Activated T-helper 9 cell treated with anti-CD3 and anti-CD28 coated beads, Interleukin-2, amount 50 U/mL, for 16 hours (primary cell): ENCODE measurements at places on chromosomes 12 and 14.

- DNase-seq: no peak
These were observed 8.4 kb downstream of the PELI2 start for GRCh38 chr14:56126637-56126913.

DNA sequence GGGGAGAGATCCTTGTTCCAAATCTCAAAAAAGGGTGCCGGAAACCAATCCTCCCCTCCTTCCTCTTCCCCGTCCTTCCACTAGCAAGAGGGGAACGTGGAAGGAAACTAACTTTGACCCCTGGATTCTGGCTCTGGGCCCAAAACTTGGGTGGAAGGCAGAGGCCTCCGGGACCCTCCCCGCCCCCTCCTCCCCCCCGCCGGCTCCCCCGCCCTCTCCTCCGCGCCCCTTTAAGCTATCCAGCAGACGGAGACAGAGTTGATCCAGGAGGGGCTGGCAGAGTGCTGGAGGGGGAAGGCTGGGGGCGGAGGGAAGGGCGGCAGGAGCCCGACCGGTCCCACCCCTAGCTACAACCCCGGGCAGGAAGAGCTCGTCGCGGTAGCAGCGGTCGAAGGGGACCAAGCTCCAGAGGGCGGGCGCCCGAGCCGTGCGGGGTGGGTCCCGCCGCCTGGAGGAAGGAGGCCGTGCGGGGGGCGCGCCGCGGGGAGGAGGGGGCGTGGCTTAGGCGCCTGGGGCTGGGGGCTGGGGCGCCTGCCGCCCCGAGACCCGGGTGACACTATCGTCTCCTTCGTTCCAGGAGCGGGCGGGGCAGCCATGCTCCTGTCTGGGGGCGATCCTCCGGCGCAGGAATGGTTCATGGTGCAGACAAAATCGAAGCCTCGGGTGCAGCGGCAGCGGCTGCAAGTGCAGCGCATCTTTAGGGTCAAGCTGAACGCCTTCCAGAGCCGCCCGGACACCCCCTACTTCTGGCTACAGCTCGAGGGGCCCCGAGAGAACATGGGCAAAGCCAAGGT, at the start of gene NYNRIN:
NYNRIN (plus strand) TSS at position 351 of the 794 bp plus-strand sequence; CDS start at position 595, 244 bp downstream.
- DNase-seq: no peak

GRCh38 chr12:89951694-89952060, 243.0 kb upstream of the ATP2B1 start:
- DNase-seq: no peak

DNA sequence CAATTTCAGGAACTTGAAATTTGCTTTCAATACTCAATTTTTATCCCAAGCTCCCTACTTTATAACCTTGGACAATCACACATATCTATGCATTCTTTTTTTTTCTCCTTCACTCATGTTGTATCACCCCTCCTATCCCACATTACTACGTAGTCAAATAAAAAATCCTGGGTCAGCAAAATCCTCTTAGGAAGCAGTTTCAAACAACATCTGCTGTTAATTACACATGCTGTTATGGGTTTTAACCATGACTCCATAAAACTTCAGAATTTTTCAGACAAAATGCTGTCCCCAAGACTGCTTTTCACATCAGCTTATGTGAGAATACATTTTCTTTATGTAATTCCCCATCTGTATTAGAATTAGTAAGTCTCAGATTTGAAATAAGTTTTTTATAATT, 61.7 kb downstream of the LRFN5 start:
- no peak for DNase-seq

DNA sequence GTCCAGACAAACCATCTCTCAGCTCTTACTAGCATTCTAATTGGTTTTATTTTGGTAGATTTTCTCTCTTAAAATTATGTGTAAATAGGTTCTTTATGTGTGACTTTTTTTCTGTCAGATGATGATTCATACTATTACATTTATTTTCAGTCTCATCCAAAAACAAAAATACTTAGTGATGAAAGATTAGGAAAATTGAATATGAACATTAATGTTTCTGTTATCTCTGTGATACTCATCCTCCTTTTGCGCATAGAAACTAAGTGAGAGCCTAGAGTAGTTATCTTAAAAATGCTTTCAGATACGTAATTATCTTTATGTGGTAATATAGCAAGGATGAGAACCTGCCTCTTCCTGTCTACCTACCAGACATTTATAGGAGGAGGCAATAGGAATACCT, 84.1 kb upstream of the MON2 start:
- no peak for DNase-seq

GRCh38 chr14:64363265-64363846, 24.8 kb upstream of the MTHFD1 start:
- DNase-seq: no peak

- DNase-seq: no peak
These were observed 1117.7 kb downstream of the BCL11B start for GRCh38 chr14:98154254-98154653.

- no peak for DNase-seq
These were observed 6.0 kb upstream of the LRP6 start for GRCh38 chr12:12272869-12273268.
